ENCODE measurements at places on chromosomes 6 and 20.

DNA sequence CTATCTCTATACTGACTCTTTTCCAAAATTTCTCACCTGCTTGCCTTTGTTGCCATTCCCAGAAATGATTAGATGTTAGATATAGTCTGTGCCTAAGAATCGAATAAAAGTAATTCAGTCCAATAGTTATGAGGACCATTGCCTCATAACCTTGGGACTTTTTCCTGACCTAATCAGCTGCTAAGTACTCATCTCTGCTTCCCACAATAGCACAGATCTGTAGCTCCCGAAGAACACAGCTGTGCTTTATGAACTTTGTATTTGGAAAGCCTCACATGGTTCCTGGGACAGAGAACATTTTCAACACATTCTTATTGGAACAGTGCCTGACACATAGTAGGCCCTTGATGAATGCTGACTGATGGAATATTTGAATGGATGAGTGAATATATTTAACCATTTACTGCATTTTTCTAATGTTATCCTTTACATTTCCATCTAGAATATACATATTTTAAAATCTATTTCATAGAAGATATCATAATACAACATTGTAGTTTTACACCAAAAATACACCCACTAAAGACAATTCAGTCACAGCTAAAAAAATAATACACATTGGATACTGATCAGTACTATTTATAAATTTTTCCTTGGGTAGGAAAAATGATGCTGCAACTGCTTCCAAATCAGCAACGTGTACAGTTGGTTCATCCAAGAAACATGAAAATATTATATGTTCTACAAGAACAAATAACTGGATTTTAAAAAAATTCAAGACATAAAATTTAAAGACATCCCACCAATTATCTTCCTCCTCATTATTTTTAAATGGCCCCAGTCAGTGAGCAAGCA is 53.9 kb downstream of the HS3ST5 start:
- no peak for DNase-seq

DNA sequence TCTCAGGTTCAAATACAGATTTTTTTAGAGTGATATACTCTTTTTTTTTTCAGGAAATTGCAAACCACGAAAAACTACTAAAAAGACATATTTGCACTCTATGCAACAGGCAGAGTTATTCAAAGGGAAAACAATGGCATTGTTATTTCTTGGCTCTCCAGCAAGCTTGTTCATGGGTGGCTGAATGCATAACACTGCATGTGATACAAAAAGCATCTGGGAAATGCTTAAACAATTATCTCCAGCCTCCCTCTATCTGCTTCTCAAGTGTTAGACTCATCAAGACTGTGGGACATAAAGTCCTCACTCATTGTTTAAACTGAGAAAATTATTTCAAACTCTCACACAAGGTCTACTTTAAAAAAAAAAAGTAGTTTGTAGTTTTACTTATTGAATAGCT is 7.3 kb upstream of the COL12A1 start:
- no peak for DNase-seq

DNA sequence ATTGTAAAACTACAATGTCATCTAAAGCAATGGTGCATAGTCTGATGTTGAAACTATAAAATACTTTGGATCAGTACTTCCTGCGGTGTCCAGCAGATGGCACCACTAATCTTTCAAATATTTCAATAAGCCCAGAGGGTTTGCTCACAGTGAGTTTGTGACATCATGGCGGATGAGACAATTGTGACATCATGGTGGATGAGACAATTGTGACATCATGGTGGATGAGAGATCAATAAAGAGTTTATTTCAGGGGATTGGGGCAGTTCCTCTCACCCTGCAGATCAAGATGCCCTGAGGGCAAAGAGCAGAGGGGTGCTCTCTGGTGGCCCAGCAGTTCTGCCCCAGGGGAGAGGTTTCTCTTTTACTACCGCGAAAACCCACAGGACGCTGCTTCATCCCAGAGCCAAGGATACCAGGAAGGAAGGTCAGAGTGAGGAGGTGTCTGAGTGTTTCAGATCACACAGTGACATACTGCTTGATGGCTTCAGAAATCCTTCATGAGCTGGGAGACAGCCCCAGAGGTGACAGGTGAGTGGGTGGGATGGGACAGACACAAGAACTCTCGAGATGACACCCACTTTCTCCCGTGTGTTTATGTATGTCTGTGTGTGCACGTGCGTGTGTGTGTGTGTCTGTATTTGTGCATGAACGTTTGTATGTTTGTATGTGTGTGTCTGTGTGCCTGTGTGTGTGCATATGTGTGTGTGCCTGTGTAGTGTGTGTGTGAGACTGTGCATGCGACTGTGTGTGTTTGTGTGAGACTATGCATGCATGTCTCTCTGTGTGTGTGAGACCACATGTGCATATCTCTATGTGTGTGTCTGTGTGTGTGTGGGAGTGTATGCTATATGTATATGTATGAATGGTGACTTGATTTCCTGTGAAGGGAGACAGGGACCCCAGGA is 7.3 kb upstream of the ULBP2 start:
- peak; percentile 47 for DNase-seq

- no peak for DNase-seq
Observed at GRCh38 chr6:135902756-135903331, 51.3 kb downstream of the PDE7B start.

DNA sequence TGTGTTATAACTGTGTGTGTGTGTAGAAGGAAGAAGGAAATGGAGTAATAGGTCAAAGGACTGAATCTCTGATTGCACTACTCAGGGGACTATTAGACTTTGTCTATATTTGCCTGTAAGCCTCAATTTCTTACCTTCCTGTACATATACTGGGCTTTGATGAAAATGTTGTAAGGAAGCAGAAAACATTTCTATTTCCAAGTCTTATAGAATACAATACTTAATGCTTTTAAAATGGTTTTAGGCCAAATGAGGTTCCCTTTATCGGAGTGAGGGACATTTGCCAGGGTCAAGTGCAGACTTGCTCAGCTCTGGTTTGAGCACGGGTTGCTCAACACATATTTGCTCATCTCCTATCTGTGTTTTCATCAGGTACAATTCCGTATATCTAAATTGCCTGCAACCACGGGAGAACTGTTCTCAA is 28.3 kb downstream of the MEP1A start:
- no peak for DNase-seq

- DNase-seq, result no peak
Observed at GRCh38 chr6:107319906-107320530, 139.3 kb downstream of the PDSS2 start.

- no peak for DNase-seq
Observed at GRCh38 chr20:6525447-6526303, 241.8 kb upstream of the BMP2 start.

DNA sequence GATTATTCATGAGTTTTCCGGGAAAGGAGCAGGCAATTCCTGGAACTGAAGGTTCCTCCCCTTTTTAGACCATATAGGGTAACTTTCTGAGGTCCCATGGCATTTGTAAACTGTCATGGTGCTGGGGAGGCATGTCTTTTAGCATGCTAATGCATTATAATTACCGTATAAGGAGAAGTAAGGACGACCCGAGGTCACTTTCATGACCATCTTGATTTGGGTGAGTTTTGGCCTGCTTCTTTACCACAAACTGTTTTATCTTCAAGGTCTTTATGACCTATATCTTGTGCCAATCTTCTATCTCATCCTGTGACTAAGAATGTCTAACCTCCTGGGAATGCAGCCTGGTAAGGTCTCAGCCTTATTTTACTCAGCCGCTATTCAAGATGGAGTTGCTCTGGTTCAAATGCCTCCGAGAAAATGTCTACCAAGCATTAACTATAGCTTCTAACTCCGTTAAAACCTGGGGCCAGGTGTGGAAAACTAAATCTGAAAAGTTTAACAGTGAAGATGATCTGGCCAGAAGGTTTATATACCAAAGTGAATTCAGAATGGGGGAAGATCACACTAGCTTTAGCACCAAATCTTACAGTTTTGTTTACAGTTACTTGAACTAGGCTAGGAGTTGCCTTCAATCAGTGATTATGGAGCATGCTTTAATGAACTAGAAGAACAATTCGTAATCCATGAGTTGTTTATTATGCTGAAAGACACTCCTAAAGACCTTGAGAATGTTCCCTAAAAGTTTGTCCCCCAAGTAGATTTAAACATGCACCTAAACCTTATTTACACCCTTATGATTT is 80.0 kb upstream of the TOP1 start:
- DNase-seq, result no peak
